ENCODE measurements at places on chromosomes 12 and 14. TPM values are rescaled to one million over a fixed set of nuclear protein-coding genes. Genes with fewer than 3 reads are reported as not detected.

DNA sequence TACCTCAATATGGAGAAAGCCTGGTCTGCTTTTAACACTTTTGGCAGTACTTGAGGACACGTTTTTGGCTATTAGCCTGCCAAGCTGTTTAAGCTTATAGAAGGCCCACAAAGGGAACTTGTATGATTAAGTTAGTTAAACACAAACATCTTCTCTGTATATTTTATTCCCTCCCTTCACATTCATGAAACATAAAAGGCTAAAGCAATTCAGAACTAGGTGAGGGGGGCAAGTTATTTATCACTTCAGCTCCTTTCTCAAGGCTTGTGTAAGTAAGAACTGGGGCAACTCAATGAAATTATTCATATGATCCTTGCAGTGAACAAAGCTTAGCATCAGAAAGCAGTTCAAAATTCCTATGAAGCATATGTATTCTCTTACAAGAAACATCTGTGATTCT lies 7.5 kb downstream of the PRICKLE1 start:
- peaks cover 27% of the 10 kb centered on the region for H3K4me1 ChIP-seq
- no peaks in the 10 kb centered on the region for H3K36me3 ChIP-seq
- no peak for DNase-seq
- no peaks in the 10 kb centered on the region for H3K27me3 ChIP-seq
- no peak overlapping the region for H3K27ac ChIP-seq
- no peak overlapping the region for H3K4me3 ChIP-seq

- H3K4me1 ChIP-seq = no peaks in the 10 kb centered on the region
- no peaks in the 10 kb centered on the region for H3K36me3 ChIP-seq
Measured at GRCh38 chr14:22748631-22749068, 17.8 kb upstream of the OXA1L start.

DNA sequence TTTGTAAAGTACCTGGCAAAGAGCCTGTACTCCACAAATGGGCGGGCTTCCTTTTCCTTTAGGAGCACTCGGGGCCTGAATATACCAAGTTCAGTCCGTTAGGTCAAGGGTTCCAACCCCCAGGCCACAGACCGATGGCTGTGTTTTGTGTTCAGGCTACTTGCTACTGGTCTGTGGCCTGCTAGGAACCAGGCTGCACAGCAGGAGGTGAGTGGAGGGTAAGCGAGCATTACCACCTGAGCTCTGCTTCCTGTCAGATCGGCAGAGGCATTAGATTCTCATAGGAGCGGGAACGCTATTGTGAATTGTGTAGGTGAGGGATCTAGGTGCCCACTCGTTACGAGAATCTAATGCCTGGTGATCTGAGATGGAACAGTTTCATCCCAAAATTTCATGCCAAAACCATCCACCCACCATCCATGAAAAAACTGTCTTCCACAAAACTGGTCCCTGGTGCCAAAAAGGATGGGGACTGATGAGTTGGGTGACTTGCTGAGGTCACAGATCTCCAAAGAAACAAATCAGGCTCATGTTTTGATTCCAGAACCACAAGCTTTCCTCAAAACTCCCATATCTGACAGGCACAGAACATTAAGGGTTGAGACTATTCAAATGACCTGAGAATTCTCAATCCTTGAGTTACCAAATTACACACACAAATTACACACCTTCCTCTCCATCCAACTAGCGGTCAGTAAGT lies 4.2 kb downstream of the CSRP2 start:
- peaks cover 16% of the 10 kb centered on the region for H3K4me1 ChIP-seq
- no peak for DNase-seq
- no peak overlapping the region for H3K27ac ChIP-seq
- no peak overlapping the region for H3K4me3 ChIP-seq
- no peaks in the 10 kb centered on the region for H3K27me3 ChIP-seq

GRCh38 chr12:61213646-61214045 lies 1046.6 kb upstream of the USP15 start:
- no peak for DNase-seq
- H3K4me1 ChIP-seq = no peaks in the 10 kb centered on the region
- H3K36me3 ChIP-seq = no peaks in the 10 kb centered on the region

GRCh38 chr12:94817695-94818075 lies 167.3 kb upstream of the TMCC3 start:
- no peaks in the 10 kb centered on the region for H3K36me3 ChIP-seq
- H3K27ac ChIP-seq = no peak overlapping the region
- DNase-seq = no peak
- no peaks in the 10 kb centered on the region for H3K4me1 ChIP-seq
- no peak overlapping the region for H3K4me3 ChIP-seq
- H3K27me3 ChIP-seq = no peaks in the 10 kb centered on the region

- peaks cover 20% of the 10 kb centered on the region for H3K4me1 ChIP-seq
- no peaks in the 10 kb centered on the region for H3K27me3 ChIP-seq
- DNase-seq = no peak
- H3K4me3 ChIP-seq = no peak overlapping the region
- no peaks in the 10 kb centered on the region for H3K36me3 ChIP-seq
Measured at GRCh38 chr12:92550661-92551060, 152.1 kb upstream of the PLEKHG7 start.

GRCh38 chr12:30942936-30943335 lies 16.4 kb downstream of the TSPAN11 start:
- H3K4me3 ChIP-seq = no peak overlapping the region
- no peak for DNase-seq
- H3K4me1 ChIP-seq = no peaks in the 10 kb centered on the region
- H3K36me3 ChIP-seq = no peaks in the 10 kb centered on the region

GRCh38 chr14:69771136-69771535 lies 4.2 kb downstream of the SRSF5 start:
- no peak overlapping the region for H3K4me3 ChIP-seq
- H3K27me3 ChIP-seq = no peaks in the 10 kb centered on the region
- no peak for DNase-seq

GRCh38 chr14:78181270-78181669 lies 11.1 kb downstream of the NRXN3 start:
- no peaks in the 10 kb centered on the region for H3K27me3 ChIP-seq
- H3K4me1 ChIP-seq = no peaks in the 10 kb centered on the region

DNA sequence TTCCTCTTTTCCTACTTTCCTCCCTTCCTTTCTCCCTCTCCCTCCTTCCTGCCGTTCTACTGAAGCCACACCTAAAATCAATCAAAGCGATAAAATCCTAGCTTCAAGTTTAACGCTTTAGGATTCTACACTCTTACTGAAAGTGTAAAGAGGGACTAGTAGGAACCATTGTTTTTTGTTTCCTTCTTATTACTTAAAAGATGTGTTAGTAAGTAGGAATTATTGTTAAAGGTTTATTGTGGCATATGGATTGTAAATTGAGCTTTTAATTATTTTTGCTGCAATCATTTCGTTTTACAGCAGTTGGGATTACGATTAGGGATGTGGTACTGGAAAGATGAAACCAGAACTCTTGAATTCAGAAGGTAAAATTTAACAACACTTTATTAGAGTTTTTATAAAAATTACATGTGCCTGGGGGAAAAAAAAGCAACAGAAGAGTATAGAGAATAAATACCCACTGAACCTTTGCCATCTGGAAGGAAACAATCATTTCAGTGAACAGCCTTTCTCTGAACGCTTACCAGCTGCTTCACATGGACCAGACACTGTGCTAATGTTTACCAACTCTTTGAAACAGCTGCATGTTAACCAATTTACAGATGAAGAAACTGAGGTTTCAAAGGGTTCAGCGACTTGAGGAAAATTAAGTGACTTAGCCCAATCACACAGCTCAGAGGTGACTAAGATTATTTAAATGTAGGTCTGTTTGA lies 1.0 kb downstream of the PPP1R36 start:
- no peak for DNase-seq
- no peaks in the 10 kb centered on the region for H3K36me3 ChIP-seq
- H3K4me3 ChIP-seq = no peak overlapping the region
- H3K27ac ChIP-seq = no peak overlapping the region
- peaks cover 6% of the 10 kb centered on the region for H3K4me1 ChIP-seq
- no peaks in the 10 kb centered on the region for H3K27me3 ChIP-seq

DNA sequence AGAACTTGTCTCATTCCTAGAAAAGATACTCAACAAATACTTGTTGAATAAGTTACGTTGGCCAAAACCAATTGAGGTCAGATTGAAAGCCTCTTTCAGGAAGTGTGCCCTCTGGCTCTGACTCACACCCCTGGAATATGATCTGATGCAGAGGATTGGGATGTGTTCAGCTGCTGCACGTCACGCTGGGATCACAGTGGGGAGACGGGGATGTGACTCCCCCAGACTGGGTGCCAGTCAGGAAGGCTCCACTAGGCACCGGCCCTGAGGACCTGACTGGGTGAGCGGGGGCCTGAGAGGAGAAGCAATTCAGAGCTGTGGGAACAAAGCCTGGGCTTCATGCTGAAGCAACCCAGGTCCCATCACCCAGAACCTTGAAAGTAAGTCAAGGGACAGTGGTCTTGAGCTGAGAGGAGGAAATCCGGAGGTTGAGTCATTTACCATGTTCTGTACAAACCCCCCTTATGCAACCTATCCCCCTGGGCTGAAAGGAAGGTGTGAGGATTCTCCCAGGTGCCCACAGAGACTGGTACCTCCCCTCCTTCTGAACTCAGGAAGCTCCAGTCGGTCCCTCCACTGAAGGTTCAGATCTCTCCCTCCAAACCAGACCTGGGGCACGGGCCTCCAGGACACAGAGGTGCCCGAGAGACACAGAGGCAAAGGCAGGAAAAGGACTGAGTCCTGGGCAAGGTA lies 3.9 kb downstream of the CEBPE start:
- no peak for DNase-seq
- no peaks in the 10 kb centered on the region for H3K36me3 ChIP-seq
- H3K27ac ChIP-seq = no peak overlapping the region
- H3K27me3 ChIP-seq = no peaks in the 10 kb centered on the region
- H3K4me3 ChIP-seq = no peak overlapping the region

DNA sequence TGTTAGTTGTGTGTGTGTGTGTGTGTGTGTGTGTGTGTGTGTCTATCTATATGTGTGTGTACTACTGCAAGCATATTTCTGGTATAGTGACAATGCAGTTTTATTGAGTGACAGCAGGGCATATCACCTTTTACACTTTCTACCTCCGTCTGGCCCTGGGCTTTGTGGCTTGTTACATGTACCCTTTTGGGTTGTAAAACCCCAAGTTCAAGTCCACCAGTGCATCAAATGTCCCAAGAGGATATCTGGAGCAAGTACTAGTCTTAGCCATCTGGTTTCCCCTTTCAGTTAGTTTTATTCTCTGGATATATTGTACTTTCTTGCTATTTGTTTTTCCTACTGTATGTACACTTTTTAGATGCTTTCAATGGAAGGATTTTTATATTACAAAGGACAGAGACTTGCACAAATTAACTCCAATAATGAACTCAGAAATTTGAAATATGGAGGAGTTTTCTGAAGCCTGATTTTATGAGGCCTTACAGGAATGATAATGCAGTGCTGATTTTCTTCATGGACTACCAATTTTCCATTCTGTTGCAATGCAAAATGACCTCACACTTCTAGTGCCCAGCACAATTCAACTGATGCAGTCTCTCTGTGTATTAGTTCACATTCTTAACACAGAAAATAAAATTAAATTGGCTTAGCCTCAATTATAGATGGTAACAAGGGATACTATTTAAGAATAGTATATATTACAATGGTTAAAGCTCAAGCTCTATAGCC lies 29.1 kb downstream of the SLC16A7 start:
- no peaks in the 10 kb centered on the region for H3K36me3 ChIP-seq
- no peaks in the 10 kb centered on the region for H3K4me1 ChIP-seq
- no peak overlapping the region for H3K4me3 ChIP-seq
- no peaks in the 10 kb centered on the region for H3K27me3 ChIP-seq

The FKBP11 gene
- total RNA-seq = 2.1 TPM

The SERPINA1 gene
- 1.3 TPM for total RNA-seq

The SSTR1 gene
- total RNA-seq = not detected

The RNASE7 gene
- total RNA-seq = 0.55 TPM

The CDH24 gene
- total RNA-seq = 0.36 TPM

The NGB gene
- not detected for total RNA-seq
